ENCODE measurements at places on chromosomes 5 and 9. TPM values are rescaled to one million over a fixed set of nuclear protein-coding genes. Genes with fewer than 3 reads are reported as not detected.

Gene BSPRY
- 0.07 TPM for total RNA-seq

Gene ELAVL2
- 0.04 TPM for total RNA-seq

Gene PNPLA7
- 0.44 TPM for total RNA-seq

Gene SUSD3
- total RNA-seq = 0.82 TPM

Gene TNFSF8
- total RNA-seq = not detected

Gene JAKMIP2
- total RNA-seq = not detected

Gene TMEM232
- total RNA-seq = 0.10 TPM

Gene TEK
- 0.15 TPM for total RNA-seq

Gene SCGB3A2
- not detected for total RNA-seq

Gene RBM18
- total RNA-seq = 22.0 TPM

Gene TOR1A
- total RNA-seq = 57.5 TPM

Gene SGTB
- total RNA-seq = 6.6 TPM

Gene TAS2R1
- not detected for total RNA-seq

Gene ZNF883
- total RNA-seq = 0.65 TPM

Gene DBN1
- 54.9 TPM for total RNA-seq

Gene MRPS2
- total RNA-seq = 130 TPM

Gene GARIN3
- not detected for total RNA-seq

Gene RASGEF1C
- total RNA-seq = 0.10 TPM

Gene C5orf46
- total RNA-seq = not detected

Gene NDST1
- 59.3 TPM for total RNA-seq

Gene BARX1
- 11.5 TPM for total RNA-seq

Gene CD14
- total RNA-seq = 3.7 TPM

Gene SOHLH1
- total RNA-seq = 0.05 TPM

Gene C9orf72
- total RNA-seq = 3.3 TPM

Gene IFNA17
- not detected for total RNA-seq

Gene CDKN2A
- not detected for total RNA-seq

Gene ABLIM3
- 23.7 TPM for total RNA-seq

Gene RNF183
- total RNA-seq = 0.19 TPM

Gene GFI1B
- 0.09 TPM for total RNA-seq

Gene SLC34A1
- not detected for total RNA-seq

Gene FBXL7
- total RNA-seq = 1.1 TPM

Gene FCHSD1
- 9.6 TPM for total RNA-seq

Gene CNTFR
- 0.06 TPM for total RNA-seq

Gene GPX3
- 17.7 TPM for total RNA-seq

Gene HTR4
- not detected for total RNA-seq

Gene ABCA2
- total RNA-seq = 28.7 TPM

Gene SCAMP1
- 20.9 TPM for total RNA-seq

Gene LHX3
- 0.08 TPM for total RNA-seq

Gene SH3RF2
- 2.4 TPM for total RNA-seq

Gene LPAR1
- total RNA-seq = 22.1 TPM

Gene GMCL2
- not detected for total RNA-seq

Gene CKS2
- total RNA-seq = 358 TPM

Gene C9
- not detected for total RNA-seq

Gene PCSK5
- 1.8 TPM for total RNA-seq

Gene SLC6A7
- total RNA-seq = not detected

Gene PCDHGA3
- total RNA-seq = 0.02 TPM

Gene SCGB3A1
- total RNA-seq = not detected

Gene COL15A1
- 0.57 TPM for total RNA-seq

Gene KCNV2
- total RNA-seq = not detected

Gene NR5A1
- total RNA-seq = 0.17 TPM

Gene PCDHGA7
- total RNA-seq = 0.74 TPM

Gene CENPP
- 6.4 TPM for total RNA-seq
